ENCODE measurements at places on chromosomes 5 and 9. TPM values are rescaled to one million over a fixed set of nuclear protein-coding genes. Genes with fewer than 3 reads are reported as not detected.

DNA sequence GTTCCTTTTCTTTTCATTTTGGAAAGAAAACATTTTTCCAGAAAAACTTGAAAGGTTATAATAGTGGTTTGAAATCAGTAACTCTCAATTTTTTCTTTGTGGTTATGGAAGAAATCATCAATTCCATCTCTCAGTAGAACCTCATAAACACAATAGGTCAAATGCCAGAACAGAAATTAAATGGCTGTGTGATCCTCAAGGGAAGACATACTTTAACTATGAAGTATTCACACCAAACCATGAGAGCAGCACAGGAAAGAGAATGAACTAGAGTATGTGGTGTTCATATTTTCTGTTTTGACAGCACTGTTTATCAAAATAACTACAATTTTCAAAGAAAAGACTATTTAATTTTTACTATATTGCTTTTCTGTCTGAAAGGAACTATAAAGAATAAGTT is 29.7 kb upstream of the EFNA5 start:
- no peak for DNase-seq

PCDHGA7 gene
- 4.3 TPM for total RNA-seq

ARID3C gene
- not detected for total RNA-seq

RLN2 gene
- total RNA-seq, result not detected

GRCh38 chr9:1429297-1429696 is 379.1 kb downstream of the DMRT2 start:
- DNase-seq, result no peak

Data from right cardiac atrium (tissue), 5 donors.